Mononuclear cell (primary cell): ENCODE measurements at places on chromosomes 5 and 9. TPM values are rescaled to one million over a fixed set of nuclear protein-coding genes. Genes with fewer than 3 reads are reported as not detected.

FOXD4 gene
- total RNA-seq: not detected

DMGDH gene
- total RNA-seq: not detected

OR1B1 gene
- total RNA-seq: 0.21 TPM

SPATA24 gene
- total RNA-seq: 1.3 TPM

COL15A1 gene
- not detected for total RNA-seq

NTRK2 gene
- total RNA-seq: 0.10 TPM

TNFSF8 gene
- 83.1 TPM for total RNA-seq

PRDM12 gene
- not detected for total RNA-seq

C9orf153 gene
- 1.9 TPM for total RNA-seq

ZBTB34 gene
- 10.9 TPM for total RNA-seq

OBP2B gene
- total RNA-seq: not detected

WDR38 gene
- total RNA-seq: not detected

LNPEP gene
- 119 TPM for total RNA-seq

TMEM215 gene
- not detected for total RNA-seq

PIP5K1B gene
- total RNA-seq: 1.5 TPM

SLC34A3 gene
- not detected for total RNA-seq
